ENCODE measurements at places on chromosomes 5 and 9.

DNA sequence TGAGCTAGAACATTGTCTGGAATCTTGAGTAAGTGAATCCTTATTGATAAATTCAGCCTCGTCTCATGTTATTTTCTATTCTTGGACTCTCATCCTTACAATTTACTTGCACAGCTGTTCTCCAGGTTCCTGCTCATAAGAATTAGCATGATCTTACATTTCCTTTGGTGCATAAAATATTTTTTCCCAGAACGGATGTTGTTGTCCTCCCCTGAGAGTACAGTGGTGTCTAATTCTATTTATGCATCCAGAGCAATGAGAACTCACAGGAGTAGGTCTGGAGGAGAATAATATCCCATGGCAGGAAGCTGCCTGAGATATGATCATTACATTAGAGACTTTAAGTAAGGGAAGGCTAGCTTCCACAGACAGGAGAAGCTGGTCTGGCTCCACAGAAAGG, 178.4 kb upstream of the MAST4 start:
- DNase-seq, result no peak

DNA sequence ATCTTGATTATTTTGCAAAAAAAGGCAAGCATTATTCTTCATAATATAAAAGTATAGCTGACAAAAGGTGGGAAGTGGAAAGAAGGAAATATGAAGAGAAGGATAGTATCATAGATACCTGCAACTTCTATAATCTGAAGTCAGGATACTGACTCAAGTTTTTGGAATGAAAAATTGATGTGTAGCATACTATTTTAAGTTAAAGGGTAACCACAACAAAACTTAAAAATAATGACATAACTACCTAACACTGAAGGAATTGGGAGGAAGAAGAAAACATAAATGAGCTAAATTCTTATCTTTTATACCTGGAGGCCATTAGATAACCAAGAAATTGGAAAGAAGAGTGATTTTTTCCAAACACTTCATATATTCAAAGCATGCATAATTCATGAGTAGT, 51.8 kb upstream of the TLE1 start:
- no peak for DNase-seq

- no peak for DNase-seq
Measured at GRCh38 chr5:60527072-60527471, 172.9 kb downstream of the DEPDC1B start.

DNA sequence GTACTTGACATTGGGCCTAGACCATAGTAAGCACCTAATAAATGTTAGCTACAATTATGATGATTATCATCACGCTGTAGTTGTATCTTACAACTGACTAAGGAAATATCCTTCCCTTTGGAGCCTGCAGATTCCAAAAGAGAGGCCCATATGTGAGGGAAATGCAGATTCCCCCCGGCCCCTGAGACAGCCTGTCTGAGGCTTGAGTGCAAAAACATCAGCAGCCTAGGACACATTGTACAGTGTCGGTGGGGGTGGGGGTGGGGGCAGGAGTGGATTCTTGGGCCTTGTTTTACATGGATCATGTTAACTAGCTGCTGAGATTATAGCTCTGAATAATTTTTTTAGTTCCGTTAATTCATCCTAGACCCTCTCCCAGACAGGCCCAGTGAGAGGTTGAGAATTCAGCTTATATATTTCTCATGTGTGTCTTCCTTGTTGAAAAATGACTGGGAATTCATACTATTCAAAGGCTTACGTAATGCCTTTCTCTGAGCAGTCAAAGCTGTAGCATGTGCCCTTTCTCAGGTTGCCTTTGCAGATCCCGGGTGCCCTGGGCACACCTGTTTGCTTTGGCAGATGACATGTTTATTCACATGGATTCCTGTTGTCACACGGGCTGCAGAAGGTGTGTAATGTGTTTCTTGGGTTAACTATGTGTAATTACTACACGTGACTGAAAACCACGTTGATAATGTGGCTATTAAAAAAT, 262.8 kb downstream of the NR3C1 start:
- DNase-seq, result no peak

GRCh38 chr5:148848393-148849031, 22.1 kb downstream of the ADRB2 start:
- no peak for DNase-seq

GRCh38 chr5:55407059-55407684, 99.4 kb downstream of the MTREX start:
- peak; percentile 15 for DNase-seq

GRCh38 chr5:167180906-167181305, 1110.5 kb upstream of the WWC1 start:
- DNase-seq, result no peak

DNA sequence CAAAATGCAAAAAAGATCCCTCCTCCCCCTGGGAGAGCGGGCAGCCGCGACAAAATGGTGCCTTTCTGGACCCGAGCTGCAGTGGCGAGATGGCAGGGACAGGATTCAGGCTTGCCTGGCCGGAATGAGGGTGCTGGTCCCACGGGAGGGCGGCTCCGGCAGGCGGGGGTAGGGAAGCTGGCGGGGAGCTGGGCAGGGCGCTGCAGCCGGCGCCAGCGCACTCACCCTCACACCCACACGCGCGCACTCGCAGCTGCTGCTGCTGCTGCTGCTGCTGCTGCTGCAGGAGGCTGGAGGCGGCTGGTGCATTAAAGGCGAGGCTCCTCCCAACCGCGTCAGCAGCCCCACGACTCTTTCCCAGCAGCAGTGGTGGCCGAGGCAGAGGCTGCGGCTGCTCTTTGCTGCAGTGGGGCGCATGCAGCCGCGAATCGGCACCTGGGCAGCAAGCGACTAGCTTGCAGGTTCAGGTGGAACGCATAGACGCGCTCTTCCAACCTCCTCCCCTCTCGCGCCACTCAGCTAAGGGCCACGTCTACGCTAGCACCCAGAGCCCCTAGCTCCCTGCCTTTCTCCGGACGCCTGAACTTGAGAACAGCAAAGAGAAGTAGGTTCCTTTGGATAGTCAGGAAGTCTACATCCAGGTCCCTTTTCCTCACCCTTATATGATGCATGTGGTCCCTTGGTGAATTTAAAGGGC, at the start of gene PPP2R2B:
PPP2R2B (minus strand) TSS at position 282 of the 697 bp plus-strand sequence.
- peak; percentile 56 for DNase-seq

- no peak for DNase-seq
Measured at GRCh38 chr5:9015937-9016270, 530.0 kb downstream of the SEMA5A start.

- DNase-seq, result no peak
Measured at GRCh38 chr9:123370108-123370507, 14.1 kb downstream of the CRB2 start.

GRCh38 chr9:37963936-37964739, 60.2 kb upstream of the SLC25A51 start:
- DNase-seq, result no peak

DNA sequence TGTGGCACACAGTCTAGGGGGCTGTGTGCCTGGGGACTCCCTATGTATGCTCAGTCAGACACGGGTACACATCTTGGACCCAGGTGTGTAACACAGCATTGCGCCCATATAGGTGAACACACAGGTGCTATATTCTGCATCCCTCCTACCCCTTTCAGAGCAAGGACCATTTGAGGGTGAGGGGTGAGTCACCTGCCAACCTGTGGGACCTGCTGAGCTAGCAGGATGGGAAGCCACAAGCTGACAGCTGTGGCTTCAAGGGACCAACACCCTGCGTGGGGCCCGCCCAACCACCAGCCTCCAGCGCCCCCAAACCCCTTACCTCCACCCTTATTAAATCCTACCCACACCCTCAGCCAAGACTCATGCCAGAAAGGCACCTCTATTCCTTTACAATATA, 14.6 kb upstream of the AQP7 start:
- no peak for DNase-seq

GRCh38 chr5:133467335-133467779, 145.0 kb downstream of the FSTL4 start:
- no peak for DNase-seq

DNA sequence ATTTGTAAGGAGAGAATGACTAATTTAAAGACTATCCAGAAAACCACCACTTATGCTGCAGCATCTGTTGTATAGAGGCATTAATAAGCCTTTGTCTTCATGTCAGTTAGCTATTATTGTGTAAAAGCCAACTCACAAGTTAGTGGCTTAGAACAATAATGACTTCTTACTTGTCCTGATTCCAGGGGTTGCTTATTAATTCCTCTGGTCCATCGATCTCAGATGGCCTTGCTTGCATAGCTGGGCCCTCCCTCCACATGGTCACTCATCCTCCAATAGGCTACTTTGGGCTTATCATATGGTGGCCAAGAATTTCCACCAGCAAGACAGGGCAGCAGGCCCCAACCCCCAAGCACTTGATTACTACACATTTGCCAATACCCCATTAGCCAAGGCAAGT, 44.5 kb upstream of the STK32A start:
- no peak for DNase-seq

GRCh38 chr5:116084287-116084691, 536 bp upstream of the COMMD10 start:
- peak; percentile 24 for DNase-seq

GRCh38 chr9:79565245-79565644, 6.5 kb upstream of the TLE4 start:
- DNase-seq, result no peak

DNA sequence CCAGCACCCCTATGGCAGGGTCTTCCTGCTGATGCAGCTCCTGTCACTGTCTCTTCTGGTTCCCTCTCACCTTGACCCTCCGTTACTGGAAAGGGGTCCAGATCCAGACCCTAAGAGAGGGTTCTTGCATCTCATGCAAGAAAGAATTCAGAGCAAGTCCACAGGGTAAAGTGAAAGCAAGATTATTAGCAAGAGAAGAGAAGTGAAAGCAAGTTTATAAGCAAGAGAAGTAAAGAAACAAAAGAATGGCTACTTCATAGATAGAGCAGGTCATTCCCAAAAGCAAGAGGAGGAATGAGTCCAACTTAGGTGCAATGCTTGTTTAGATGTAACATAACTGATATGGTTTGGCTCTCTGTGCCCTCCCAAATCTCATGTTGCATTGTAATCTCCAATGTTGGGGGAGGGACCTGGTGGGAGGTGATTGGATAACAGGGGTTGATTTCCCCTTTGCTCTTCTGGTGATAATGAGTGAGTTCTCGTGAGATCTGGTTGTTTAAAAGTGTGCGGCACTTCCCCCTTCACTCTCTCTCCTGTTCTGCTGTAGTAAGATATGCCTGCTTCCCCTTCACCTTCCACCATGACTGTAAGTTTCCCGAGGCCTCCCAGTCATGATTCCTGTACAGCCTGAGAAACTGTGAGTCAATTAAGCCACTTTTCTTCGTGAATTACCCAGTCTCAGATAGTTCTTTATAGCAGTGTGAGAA, 183.3 kb downstream of the MED10 start:
- DNase-seq, result no peak

- DNase-seq, result no peak
Measured at GRCh38 chr5:67879620-67880510, 335.7 kb upstream of the PIK3R1 start.

- DNase-seq, result no peak
Measured at GRCh38 chr5:168291342-168291963, at the start of gene WWC1. Gene WWC1, plus strand, starts transcription at chr5:168291645. Its CDS starts 508 bp downstream, at chr5:168292153.

- no peak for DNase-seq
Measured at GRCh38 chr5:16862777-16863176, 73.3 kb downstream of the MYO10 start.

GRCh38 chr5:14036514-14036913, 92.0 kb upstream of the DNAH5 start:
- no peak for DNase-seq

DNA sequence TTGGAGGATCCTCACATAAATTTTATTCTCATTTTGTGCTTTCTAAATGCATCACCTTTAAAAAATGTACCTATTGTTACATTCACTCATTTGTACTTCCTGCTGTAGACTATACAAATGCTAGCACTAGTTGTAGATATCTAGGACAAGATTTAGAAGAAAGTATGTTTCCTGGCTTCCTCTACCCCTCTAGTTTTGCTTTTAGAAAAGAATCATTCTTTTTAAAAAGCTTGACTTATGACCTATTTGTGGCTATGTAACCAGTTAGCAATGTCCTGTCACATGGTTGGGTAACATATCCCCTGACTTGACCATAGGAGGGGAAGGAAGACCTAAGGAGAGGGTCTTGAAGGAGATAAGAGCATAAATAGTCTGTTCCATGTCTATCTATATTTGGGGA, 13.3 kb downstream of the CAMK4 start:
- DNase-seq, result no peak

DNA sequence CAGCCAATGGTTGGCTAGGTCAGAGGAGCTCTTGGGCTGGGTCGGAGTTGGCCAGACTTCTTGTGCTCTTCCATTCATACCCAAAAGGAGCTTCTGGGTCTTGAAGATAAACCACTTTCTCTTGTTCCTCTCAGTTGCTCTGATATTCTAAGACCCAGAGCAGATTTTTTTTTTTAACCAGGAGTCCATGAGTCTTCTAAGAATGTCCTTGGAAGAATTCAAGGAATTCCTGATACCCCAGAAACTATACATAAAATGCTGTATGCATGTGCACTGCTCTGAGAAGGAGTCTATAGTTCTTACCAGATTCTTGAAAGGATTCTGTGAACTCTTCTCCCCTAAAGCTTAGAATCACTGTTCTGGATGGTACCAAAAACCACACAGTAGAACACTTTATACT, 9.9 kb upstream of the PALM2AKAP2 start:
- DNase-seq, result no peak

GRCh38 chr9:110152704-110153374, 55.1 kb downstream of the C9orf152 start:
- peak; percentile 70 for DNase-seq

GRCh38 chr5:151086905-151087360, 6.1 kb upstream of the TNIP1 start:
- no peak for DNase-seq

GRCh38 chr5:113520429-113520828, 6.9 kb downstream of the YTHDC2 start:
- DNase-seq, result no peak

- DNase-seq, result no peak
Measured at GRCh38 chr5:93503598-93504067, 77.4 kb downstream of the NR2F1-AS1 start.

- DNase-seq, result no peak
Measured at GRCh38 chr5:33743099-33743498, 148.7 kb downstream of the ADAMTS12 start.

All from AML-193 (cell line).